Neural crest cell (in vitro differentiated cells): ENCODE measurements at places on chromosomes 1 and 21.
A peak's percentile ranks its signal among the peaks of the same experiment; 100 is the strongest.

- H3K27me3 ChIP-seq: peaks cover 7% of the 10 kb centered on the region
- no peak overlapping the region for H3K27ac ChIP-seq
- no peak overlapping the region for H3K4me3 ChIP-seq
- peaks cover 14% of the 10 kb centered on the region for H3K4me1 ChIP-seq
Measured at GRCh38 chr1:17875882-17876280, 120.7 kb downstream of the ACTL8 start.

DNA sequence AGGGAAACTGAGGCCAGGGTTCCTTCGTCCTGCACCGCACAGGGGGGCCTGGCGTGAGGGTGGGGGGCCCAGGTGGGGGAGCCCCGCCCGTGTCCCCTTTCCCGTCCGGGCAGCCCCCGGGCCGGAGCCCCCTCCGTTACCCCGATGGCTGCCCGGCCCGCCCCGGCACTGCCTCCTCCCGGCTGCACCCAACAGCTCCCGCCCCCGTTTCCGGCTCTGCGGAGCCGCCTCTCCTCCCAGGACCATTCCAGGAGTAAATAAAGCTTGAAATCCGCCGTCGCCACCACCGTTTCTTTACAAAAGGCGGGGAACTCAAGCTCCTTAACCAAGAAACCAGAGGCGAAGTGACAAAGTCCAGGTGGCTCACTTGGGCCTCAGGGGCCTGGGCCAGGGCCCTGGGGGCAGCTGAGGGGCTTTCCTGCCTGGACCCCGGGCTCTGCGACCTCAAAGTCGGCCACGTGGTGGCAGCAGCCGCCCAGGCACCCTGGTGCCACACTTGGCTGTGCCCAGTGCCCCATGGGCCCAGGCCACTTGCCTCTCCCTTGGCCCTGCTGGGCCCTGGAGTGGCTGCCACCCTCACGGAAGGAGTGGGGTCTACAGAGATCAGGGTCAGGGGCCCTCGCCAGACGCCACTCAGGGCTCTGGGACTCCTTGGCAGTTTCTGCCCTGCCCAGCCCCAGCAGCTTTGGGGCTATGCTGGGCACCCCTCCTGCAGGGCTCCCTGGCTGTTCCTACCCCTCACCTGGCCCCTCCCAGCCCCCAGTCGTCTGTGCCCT lies 514 bp upstream of the FAAP20 start:
- H3K4me1 ChIP-seq: peaks cover 18% of the 10 kb centered on the region
- no peaks in the 10 kb centered on the region for H3K27me3 ChIP-seq
- H3K27ac ChIP-seq: peak overlapping the region; percentile 84
- H3K4me3 ChIP-seq: peak overlapping the region; percentile 94
- peak; percentile 83 for DNase-seq

DNA sequence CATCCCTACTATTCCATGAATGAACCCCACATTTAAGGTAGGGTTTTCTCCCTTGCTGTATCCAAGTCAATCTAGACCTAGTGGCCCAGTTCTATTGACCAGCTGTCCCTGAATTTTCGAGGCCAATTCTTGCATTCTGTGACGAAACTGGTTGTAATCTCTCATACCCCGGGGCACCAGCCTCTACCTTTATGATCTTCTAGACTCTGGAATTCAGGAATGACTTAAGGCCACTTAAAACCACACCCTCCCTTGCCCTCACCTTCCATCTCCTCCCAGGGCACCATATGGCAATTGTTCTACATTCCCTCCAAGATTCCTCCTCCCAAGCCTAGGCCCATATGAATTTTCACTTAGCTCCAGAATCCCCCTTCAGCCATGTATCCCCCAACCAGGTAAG lies 48.9 kb downstream of the RHOU start:
- no peaks in the 10 kb centered on the region for H3K36me3 ChIP-seq
- no peaks in the 10 kb centered on the region for H3K27me3 ChIP-seq
- no peaks in the 10 kb centered on the region for H3K4me1 ChIP-seq
- no peak overlapping the region for H3K4me3 ChIP-seq
- no peak for DNase-seq
- peak overlapping the region; percentile 48 for H3K27ac ChIP-seq

DNA sequence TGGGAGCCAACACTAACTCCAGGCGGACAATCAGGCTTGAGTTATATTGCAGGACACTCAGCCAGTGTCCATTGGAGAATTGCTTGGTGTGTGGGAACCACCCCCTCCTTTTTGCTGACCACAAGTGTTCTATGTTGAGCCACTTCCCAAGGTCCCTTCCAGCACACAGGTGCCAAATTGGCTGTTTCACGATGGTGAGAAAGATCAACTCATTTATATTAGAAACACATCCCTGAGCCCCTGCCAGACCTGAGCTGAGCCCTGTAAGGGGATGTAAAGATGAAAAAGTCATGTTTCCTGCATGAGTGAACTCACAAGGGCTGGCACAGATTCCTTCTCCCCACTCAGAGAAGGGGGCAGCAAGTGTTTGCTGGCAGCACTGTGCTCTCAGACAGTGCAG lies 96.5 kb downstream of the KCNN3 start:
- no peaks in the 10 kb centered on the region for H3K27me3 ChIP-seq
- no peak for DNase-seq
- H3K4me1 ChIP-seq: peaks cover 22% of the 10 kb centered on the region
- H3K36me3 ChIP-seq: no peaks in the 10 kb centered on the region
- H3K4me3 ChIP-seq: no peak overlapping the region

- no peak overlapping the region for H3K27ac ChIP-seq
- H3K36me3 ChIP-seq: no peaks in the 10 kb centered on the region
- peaks cover 5% of the 10 kb centered on the region for H3K4me1 ChIP-seq
- peaks cover 28% of the 10 kb centered on the region for H3K27me3 ChIP-seq
- DNase-seq: peak; percentile 65
- H3K4me3 ChIP-seq: peak overlapping the region; percentile 64
Measured at GRCh38 chr1:179586107-179586823, 5.4 kb upstream of the TDRD5 start.

DNA sequence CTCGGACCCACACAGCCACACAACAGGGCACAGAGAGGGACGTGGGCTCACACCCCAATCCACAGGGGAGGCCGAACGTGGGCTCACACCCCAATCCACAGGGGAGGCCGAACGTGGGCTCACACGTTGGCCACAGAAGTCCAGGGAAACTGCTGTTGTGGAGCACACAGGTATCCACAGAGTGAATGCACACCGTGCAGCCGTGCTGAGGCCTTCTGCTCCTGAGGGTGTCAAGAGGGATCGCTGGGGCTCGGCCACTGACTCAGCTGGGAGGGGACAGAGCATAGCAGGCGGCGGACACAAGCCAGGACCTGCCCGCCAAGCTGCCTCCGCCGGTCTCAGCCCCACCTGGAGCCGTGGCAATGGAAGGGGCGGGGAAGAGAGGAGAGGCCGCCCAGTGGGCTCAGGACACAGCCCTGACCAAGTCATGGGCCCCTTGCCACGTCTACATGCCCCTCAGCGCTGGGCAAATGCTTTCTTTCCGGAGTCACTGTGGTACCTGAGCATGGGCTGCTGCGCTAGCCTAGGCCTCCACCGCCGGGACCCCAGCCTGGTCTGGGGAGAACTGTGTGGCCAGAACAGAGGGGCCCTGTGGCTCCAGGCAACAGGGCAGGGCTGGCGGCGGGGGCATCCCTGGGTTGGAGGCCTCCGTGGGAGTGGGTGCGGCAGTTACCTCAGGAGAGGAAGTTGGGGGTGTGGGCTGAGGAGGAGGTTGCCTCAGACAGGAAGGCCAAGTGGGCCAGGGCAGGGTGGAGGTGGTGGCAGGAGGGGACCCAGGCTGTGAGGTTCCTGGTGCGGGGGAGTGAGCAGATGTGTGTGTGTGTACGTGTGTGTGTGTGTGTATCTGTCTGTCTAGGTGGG lies 1.2 kb downstream of the SYTL1 start:
- peaks cover 24% of the 10 kb centered on the region for H3K4me1 ChIP-seq
- peaks cover 16% of the 10 kb centered on the region for H3K27me3 ChIP-seq
- no peaks in the 10 kb centered on the region for H3K36me3 ChIP-seq
- no peak for DNase-seq

GRCh38 chr1:209800984-209801834 lies 4.7 kb downstream of the IRF6 start:
- peaks cover 4% of the 10 kb centered on the region for H3K4me1 ChIP-seq
- H3K4me3 ChIP-seq: no peak overlapping the region
- H3K27me3 ChIP-seq: peaks cover 90% of the 10 kb centered on the region
- DNase-seq: no peak
- H3K36me3 ChIP-seq: no peaks in the 10 kb centered on the region

GRCh38 chr1:12555411-12556367 lies 62.3 kb downstream of the DHRS3 start:
- peaks cover 15% of the 10 kb centered on the region for H3K4me1 ChIP-seq
- no peaks in the 10 kb centered on the region for H3K27me3 ChIP-seq
- H3K27ac ChIP-seq: no peak overlapping the region
- H3K4me3 ChIP-seq: no peak overlapping the region
- no peaks in the 10 kb centered on the region for H3K36me3 ChIP-seq
- no peak for DNase-seq

DNA sequence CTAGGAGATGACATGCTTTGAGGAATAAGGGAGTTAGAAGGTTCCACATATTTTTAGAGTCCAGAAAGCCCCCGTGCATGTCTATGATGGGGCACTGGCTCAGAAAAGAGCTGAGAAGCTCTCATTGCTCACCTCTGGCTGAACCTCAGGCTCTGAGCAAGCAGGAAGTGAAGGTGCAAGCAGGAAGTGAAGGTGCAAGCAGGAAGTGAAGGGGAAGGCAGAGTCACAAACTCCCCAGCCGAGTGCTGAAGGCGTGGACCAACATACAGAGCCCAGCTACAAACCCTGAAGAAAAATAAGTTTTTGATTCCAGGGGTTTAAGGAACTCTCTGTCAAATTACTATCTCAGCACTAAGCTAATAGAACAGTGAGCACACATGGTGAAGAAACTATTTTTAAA lies 7.0 kb downstream of the KRTAP10-8 start:
- H3K4me1 ChIP-seq: no peaks in the 10 kb centered on the region
- H3K27ac ChIP-seq: no peak overlapping the region
- peaks cover 9% of the 10 kb centered on the region for H3K36me3 ChIP-seq

- DNase-seq: no peak
- H3K27me3 ChIP-seq: no peaks in the 10 kb centered on the region
- H3K4me1 ChIP-seq: no peaks in the 10 kb centered on the region
Measured at GRCh38 chr1:119097380-119097779, 43.1 kb downstream of the WARS2 start.

- DNase-seq: peak; percentile 82
- no peaks in the 10 kb centered on the region for H3K27me3 ChIP-seq
- H3K36me3 ChIP-seq: no peaks in the 10 kb centered on the region
- peaks cover 5% of the 10 kb centered on the region for H3K4me1 ChIP-seq
Measured at GRCh38 chr1:9455487-9456234, 83.6 kb upstream of the SLC25A33 start.

- peak overlapping the region; percentile 44 for H3K27ac ChIP-seq
- H3K36me3 ChIP-seq: no peaks in the 10 kb centered on the region
- peaks cover 49% of the 10 kb centered on the region for H3K27me3 ChIP-seq
- H3K4me1 ChIP-seq: peaks cover 14% of the 10 kb centered on the region
Measured at GRCh38 chr1:62321446-62321845, 2.2 kb upstream of the KANK4 start.

DNA sequence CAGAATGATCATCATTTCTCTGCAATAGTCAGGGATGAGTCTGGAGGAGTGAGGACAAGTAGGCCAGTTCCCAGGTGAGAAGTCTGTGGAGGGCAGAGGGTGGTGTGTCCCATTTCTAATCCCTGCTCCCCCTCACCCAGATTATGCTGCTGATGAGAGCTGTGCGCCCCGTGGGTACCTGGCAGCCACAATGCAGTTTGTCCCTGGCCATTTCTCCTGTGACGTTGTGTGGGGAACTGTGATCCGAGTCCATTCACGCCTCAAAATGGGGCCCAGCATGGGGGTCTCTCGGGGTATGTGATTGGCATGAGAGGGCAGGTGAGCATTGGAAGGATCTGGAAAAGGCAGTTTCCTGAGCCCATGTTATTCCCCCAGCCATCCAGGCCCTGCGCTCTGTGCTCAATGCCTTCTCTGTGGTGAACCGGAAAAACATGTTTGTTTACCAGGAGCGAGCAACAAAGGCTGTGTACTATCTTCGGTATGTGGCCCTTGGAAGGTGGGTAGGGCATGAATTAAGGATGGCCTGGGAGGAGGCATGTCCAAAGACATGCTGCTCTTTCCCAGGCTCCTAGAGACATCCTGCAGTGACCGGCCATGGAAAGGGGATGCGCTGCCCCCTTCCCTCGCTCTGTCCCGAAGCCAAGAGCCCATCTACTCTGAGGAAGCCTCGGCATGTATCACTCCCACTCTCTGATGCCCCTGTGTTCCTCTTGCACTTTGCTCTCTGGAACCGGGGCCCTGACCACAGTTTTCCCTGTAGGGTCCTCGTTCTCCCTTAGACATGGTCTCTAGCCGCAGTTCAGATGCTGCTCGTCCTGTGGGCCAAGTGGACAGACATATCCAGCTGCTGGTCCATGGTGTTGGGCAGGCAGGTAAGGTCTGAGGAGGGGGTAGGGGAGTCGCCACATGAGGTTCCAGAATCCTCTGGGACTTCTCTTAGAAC lies 16.4 kb downstream of the HYI start:
- no peak overlapping the region for H3K4me3 ChIP-seq
- H3K27ac ChIP-seq: peak overlapping the region; percentile 79
- DNase-seq: no peak
- peaks cover 5% of the 10 kb centered on the region for H3K36me3 ChIP-seq

- no peaks in the 10 kb centered on the region for H3K36me3 ChIP-seq
- H3K27ac ChIP-seq: peak overlapping the region; percentile 83
- no peak overlapping the region for H3K4me3 ChIP-seq
- no peak for DNase-seq
- peaks cover 21% of the 10 kb centered on the region for H3K4me1 ChIP-seq
Measured at GRCh38 chr1:201662646-201663045, 123.7 kb downstream of the NAV1 start.

DNA sequence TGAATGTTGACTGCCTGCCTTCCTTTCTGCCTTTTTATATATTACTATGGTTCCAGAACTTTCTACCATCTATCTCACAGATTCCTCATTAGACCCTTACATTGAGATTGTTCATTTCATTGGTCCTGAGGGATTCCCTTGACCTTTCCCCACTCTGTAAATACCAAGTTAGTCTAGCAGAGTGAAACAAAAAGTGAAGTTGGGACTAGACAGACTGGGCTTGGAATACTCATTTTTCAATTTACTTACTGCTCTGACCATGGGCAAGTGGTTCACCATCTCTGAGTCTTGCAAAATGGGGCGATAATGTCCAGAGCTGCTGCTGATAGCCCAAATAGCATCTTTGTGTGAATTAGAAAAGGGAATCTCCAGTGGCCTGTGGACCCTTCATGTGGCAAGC lies 38.8 kb downstream of the XCL2 start:
- DNase-seq: no peak
- no peak overlapping the region for H3K4me3 ChIP-seq

GRCh38 chr1:43527111-43527878 lies 3.4 kb upstream of the PTPRF start:
- no peak overlapping the region for H3K27ac ChIP-seq
- peak overlapping the region; percentile 2 for H3K4me3 ChIP-seq
- peaks cover 20% of the 10 kb centered on the region for H3K27me3 ChIP-seq
- H3K4me1 ChIP-seq: peaks cover 20% of the 10 kb centered on the region

- H3K4me1 ChIP-seq: no peaks in the 10 kb centered on the region
- no peak for DNase-seq
- H3K27ac ChIP-seq: no peak overlapping the region
- no peaks in the 10 kb centered on the region for H3K36me3 ChIP-seq
- peaks cover 4% of the 10 kb centered on the region for H3K27me3 ChIP-seq
- H3K4me3 ChIP-seq: no peak overlapping the region
Measured at GRCh38 chr1:171256940-171257606, 8.8 kb downstream of the FMO1 start.

- H3K4me1 ChIP-seq: no peaks in the 10 kb centered on the region
- peaks cover 2% of the 10 kb centered on the region for H3K27me3 ChIP-seq
- no peak overlapping the region for H3K27ac ChIP-seq
- no peak overlapping the region for H3K4me3 ChIP-seq
- no peaks in the 10 kb centered on the region for H3K36me3 ChIP-seq
Measured at GRCh38 chr1:229370601-229371021, 27.8 kb upstream of the CCSAP start.
